ENCODE measurements at places on chromosomes 1 and 21. TPM values are rescaled to one million over a fixed set of nuclear protein-coding genes. Genes with fewer than 3 reads are reported as not detected.

Gene FCRL5
- total RNA-seq: not detected

Gene GBP7
- not detected for total RNA-seq

Gene ERICH3
- 10.9 TPM for total RNA-seq

Gene MTR
- total RNA-seq: 55.9 TPM

Gene RGS13
- total RNA-seq: not detected

Gene TEDDM1
- total RNA-seq: not detected

GRCh38 chr21:16389643-16390042, 659.9 kb downstream of the USP25 start:
- no peak for DNase-seq

- no peak for DNase-seq
Measured at GRCh38 chr1:246815693-246816270, 91.6 kb downstream of the SCCPDH start.

DNA sequence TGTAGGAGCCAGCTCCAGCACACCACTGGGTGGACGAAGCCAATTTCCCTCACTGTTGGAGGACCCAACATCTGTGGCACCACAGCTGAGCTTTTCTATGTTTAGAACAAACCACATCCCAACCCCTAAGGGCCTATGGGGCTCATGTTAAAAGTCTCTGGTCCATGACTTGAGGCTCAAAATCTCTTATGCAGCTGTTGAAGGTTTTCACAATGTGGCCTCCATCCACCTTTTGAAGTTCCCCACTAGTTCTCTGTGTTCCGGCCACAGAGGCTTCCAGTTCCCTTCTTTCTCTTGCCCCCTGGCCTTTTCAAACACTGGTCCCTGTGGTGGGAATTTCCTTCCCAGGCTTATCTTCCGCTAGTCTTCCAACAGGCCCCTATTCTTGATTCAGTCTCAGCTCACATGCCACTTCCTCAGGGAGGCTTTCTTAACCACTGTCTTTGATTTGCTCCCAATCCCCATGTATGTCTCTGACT, 3.9 kb upstream of the IFNLR1 start:
- no peak for DNase-seq

DNA sequence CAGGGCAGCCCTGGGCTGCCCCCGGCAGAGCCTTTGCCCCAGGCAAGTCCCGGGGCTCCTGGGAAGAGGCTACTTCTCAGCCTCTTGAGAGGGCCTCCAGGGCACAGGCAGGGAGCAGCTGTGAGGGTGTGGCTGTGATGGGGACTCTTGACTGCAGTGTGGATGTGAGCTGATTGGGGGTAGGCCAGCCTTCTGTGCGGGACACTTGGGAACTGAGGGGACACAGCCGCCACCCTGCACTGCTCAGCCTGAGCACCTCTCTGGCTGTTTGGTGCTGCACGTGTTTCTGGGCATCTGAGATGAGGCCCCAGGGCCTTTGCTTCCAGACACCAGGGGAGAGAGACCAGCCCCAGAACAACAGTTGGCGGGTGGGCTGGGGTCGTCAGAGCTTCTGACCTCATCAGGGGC, 62.1 kb downstream of the SKI start:
- DNase-seq: no peak

- no peak for DNase-seq
Measured at GRCh38 chr1:240192851-240193250, 101.2 kb downstream of the FMN2 start.

- no peak for DNase-seq
Measured at GRCh38 chr1:18989176-18989799, 32.8 kb upstream of the IFFO2 start.

DNA sequence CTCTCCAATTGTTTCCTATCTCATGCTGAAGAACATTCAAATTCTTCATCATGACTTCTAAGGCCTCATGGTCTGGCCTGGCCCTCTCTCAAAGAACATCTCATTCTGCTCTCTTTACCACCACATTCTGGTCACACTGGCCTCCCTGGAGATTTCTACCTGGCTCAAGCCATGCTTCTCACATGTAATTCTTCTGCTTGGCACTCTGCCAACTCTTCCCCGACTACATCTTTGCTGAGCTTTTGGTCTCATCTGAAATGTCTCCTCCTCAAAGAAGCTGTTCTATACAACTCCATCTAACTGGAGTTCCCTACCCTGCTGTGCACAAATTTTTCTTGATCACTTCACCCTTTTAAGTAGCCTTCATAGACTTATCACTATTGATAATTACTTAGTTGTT, 1.4 kb upstream of the TBX19 start:
- DNase-seq: no peak

GRCh38 chr1:178411756-178412399, 84.9 kb downstream of the CLEC20A start:
- DNase-seq: no peak

GRCh38 chr1:228992044-228992443, 256.8 kb downstream of the RHOU start:
- DNase-seq: no peak

DNA sequence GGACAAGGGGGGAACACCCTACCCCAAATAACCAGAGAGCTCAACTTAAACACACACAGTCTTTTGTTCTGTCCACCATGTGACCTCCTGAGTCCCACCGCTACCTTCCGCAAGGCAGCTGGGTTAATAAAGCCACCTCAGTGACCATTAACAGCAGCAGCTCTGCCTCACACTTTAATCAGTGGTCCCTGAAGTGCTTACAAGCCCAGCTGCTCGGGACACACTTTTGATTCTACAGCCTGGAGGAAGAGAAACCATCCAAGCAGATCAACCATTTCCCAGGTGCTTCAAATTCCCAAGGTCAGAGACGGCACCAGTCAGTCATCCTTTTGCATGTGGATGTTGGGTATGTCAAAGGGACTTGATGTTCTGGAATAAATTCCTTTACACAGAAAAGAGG, 70.1 kb downstream of the KCNJ15 start:
- DNase-seq: no peak

GRCh38 chr1:111955755-111956154, 33.7 kb downstream of the KCND3 start:
- no peak for DNase-seq

DNA sequence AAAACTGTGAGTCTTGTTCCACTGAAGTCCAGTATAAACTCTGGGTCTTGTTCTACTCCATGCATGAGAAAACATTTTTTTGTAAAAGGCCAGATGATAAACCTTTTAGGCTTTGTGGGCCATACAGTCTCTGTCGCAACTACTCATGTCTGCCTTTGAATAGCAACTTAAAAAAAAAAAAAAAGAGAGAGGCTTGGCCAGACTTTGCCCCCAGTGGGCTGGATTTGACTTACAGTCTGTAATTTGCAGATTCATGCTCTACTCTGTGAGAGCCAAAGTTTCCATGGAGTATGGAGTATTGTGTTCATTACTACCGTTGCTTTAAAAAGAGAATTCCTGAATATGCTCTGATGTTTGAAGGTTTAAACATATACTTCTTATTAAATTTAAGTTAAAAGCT, 654.9 kb upstream of the PKN2 start:
- DNase-seq: no peak
